Stimulated activated CD4-positive, alpha-beta T cell treated with anti-CD3 and anti-CD28 coated beads, Interleukin-12 subunit alpha, Interleukin-12 subunit beta, amount 100 ng/mL, for 48 hours (primary cell): ENCODE measurements at places on chromosomes 3 and 15.

DNA sequence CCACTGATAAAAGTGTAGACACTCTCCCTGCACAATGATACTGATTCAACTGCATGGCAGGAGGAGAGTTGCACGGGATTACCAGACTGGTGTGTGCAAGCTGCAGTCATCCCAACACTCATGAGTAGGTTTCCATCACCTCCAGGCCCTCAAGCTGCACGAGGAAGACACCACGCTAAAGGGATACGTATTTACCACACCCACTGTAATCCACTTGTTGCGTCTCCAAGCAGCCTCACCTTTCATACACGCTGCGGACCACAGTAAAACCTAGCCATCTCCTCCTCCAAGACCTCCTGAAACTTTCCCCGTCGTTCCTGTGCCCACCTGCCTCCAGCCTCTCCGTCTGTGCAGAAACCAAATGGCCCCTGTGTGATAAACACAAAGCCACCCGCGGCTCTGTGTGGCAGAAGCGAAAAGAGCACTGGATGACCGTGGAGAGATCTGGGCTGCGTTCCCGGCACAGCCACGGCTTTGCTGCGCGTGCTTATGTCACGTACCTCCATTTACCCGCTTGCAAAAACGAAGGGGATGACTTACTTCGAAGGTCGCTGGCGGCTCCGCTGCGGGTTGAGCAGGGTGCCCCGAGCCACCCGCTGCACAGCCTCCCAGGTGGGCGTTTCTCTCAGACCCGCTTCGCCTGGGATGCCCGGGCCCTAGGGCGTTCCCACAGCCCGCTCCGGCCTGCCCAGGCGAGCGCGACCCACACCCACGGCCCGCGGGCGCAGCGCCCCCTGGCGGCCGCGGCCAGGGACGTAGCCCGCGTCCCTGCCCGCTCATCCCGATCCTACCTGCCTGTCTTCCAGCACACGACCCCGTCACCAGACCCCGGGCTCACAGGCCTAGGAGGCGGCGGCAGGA is 643 bp downstream of the ABCC5 start:
- peak; percentile 31 for DNase-seq

GRCh38 chr3:55409806-55410205 is 77.3 kb downstream of the WNT5A start:
- no peak for DNase-seq

DNA sequence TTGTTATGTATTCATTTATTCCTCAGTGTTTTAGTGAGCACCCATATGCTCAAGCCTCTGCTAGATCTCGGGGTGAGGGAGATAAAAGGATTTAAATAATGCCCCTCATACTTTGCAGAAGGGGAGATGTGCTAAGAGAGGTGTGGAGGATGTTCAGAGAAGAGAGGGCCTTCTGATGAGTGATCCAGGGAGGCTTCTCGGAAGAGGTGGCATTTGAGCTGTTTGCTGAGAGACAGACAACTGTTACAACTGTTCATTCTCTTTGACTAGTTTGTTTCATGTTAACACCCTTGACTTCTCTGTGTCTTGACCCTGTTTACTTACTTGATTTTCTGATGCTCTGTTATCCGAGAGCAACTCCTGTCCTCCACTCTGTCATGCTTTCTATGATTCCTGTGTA is 34.5 kb downstream of the MFSD1 start:
- DNase-seq, result no peak

DNA sequence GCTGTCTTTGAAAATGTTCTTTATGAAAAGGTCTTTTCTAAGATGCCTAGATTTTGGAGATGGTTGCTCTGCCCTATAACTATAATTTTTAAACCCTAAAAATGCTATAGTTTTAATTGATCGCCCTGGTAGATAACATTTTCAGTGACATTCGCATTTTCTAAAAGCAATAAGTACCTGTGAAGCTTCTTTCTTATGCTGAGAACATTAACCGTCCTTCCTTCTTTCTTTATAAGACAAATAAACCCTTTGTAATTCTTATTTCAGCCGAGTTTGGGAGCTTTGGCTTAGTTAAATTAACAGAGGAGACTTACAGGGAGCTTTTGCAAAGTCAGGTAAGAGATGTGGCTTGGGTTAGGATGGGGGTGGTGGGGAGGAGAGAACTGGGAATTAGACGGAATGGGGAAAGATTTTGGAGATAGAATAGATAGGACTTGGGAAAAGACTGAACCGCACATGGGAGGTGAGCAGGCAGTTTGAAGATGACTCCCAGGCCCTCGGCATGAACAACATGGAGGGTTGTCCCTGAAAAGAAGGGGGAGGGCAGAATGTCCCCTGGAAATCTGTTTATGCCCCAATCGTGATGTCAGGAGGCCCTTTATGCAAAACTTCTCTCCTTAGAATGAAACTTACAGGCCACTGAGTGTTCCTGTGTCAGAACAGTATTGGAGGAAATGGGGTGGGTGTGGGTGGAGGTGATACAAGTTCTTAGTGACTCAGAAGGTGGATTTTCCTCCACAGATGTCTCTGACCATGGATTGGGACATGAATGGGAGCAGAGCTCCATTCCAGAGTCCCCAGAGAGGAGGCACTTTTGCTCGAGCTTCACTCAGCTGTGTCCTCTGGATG is 76.2 kb upstream of the LARS2 start:
- DNase-seq, result no peak

GRCh38 chr15:70088887-70089691 is 8.6 kb downstream of the TLE3 start:
- DNase-seq, result no peak

- DNase-seq, result no peak
These were observed 36.7 kb downstream of the PIK3CA start for GRCh38 chr3:179184826-179185225.

GRCh38 chr15:42608752-42609488 is 33.5 kb downstream of the STARD9 start:
- DNase-seq, result no peak

DNA sequence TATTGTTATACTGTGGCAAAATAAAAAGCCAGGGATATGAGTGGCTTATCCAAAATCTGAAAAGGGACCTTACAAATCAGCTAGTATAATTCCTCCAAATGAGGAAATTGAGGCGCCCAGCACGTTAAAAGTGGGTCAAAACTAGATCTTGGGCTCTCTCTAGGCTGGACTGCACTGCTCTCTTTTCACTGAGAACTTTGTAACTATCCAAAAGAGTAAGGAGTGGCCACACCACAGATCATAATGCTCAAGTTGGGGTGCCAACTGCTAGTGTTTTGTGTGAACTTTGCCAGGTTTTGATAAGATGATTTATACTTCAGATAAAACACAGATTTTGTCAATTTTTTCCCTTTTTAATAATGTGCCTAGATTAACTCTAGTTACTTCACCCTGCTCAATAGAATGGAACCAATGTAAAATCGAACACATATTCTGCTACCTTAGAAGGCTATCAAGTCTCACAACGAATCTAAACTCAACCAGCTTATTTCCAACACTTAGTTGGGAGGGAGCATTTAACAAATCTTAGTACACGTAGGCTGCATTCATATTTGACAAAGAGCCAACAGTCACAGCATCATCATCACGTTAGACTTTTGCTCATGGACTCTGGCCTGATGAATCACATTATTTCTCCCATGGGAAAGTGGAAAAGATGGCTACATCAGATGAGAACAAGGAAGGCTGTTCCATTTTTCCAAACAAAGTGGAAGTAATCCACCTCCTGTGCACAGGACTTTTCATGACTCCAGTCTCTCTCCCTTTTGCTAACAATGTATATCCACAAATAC is 64.4 kb downstream of the ABI3BP start:
- no peak for DNase-seq

DNA sequence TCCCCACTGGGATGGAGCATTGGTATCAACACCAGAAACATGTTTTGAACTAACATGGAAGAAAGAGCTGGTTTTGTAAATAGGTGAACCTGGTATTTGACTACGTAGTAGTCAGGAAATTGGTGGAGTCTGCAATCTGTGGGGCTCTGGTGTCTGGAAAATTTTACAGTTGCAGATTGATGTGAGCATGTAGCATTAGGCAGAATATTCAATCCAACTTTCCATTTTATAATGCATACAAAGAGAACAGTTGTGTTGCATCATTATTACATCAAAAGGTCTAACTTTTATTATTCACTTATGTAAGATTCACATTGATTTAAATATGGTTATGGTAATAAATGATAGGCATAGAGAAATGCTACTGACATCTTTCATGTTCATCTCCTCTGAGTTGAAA is 340.0 kb downstream of the ZNF385D start:
- DNase-seq, result no peak

DNA sequence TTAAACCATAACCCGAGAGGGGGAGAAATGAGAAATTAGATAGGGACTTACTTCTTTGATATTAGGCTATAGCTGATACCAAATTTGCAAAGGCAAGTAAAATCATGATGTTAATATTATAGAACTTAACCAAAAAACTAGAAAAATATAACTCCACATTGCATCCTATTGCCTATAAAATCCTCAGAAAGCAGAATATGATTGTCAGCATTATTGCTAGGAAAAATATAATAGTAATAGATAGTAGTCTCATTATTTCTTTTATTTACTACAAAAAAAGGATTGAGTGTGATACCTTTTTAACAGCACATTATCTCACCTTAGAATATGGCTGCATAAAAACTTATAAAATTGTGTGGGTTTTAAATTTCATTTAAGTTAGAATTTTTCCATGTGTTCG is 206.5 kb upstream of the CDIN1 start:
- no peak for DNase-seq

- no peak for DNase-seq
These were observed 44.6 kb upstream of the FILIP1L start for GRCh38 chr3:100158918-100159330.

DNA sequence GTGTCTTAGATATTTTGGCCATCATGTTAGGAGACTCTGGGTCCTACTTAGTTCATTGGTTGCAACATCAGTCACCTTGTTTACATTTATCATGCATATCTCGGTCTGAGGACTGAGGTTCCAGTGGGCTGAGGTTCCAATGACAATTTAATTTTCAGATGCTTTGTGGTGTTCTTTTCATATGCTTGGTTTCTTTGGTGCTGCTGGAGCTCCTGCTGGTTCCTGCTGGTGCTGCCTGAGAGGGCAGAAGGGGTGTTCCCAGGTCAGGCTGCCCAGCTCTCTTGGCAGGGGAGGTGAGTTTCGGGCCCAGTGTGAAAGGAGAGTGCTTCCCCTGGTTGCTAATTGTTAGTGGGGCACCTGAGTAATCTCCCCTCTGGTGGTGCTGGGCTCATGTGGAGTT is 6.9 kb upstream of the KLHL40 start:
- no peak for DNase-seq

DNA sequence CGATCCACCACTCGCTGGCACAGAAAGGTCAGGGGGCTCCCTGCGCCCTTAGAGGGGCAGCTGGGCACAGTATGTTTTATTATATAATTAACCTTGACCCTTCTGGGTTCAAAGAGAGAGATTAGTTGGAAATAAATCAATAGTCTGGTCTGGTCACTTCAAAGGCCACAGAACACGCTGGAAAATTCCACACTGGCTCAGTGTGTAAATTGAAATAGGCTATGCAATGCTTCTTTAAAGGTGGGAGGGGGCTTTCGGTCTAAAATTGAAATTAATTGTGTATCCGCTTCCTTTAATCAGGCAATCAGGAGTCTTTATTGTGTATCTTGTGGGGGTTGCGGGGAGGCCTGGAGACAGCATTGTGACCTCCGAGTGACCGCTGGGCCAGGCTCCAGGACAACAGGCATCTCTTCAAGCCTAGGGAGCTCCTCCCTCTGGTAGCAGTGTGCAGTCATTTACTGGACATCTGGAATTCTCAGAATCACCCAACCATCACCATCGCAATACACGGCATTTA is 8.0 kb downstream of the RNU5B-1 start:
- DNase-seq, result no peak

GRCh38 chr15:37137221-37137620 is 36.9 kb upstream of the MEIS2 start:
- no peak for DNase-seq

DNA sequence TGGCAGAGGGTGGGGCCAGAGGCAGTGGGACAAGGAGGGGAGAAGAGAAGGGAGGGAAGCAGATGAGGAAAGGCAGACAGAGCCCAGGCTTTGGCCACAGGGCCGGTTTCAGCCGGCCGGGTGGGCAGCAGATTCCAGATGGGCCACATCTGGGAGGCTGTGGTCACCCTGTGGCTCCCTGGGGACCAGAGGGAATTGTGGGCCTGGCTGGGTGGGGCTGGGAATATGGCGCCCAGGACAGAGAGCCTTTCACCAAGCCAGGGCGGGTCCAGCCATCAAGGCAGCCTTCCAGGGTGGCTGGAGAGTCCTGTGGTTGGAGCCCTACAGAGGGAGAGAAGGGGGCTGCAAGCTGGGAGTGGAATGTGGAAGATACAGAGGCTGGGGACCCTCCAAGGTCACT is 18.9 kb downstream of the PTH1R start:
- no peak for DNase-seq

DNA sequence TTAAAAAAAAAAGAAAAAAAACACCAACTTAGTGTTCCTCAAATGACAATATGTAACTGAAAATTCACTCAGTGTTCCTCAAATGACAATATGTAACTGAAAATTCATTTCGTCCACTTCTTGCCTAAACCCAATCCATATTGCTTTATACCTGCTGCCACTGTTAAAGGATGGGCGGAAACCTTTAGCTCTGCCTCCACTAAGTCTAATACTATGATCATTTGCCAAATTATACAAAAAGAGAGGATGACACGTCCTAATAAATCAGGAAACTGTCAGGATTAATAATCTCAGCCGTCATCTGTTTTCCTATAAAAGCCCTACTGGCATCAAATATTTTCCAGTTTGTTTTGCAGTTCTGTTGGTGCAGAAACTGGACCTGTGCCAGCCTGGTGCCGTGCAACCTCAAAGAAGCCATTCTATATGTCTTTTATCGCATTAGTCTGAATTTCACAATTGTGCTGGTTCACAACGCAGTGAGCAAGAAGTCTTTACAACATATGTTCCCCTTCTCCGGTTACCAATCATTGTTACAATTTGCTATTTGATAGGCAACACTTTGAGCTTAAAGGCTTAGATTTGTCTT is 160.4 kb upstream of the KCNH8 start:
- no peak for DNase-seq

GRCh38 chr3:41138146-41138545 is 61.2 kb upstream of the CTNNB1 start:
- no peak for DNase-seq

- DNase-seq, result no peak
These were observed 55.4 kb downstream of the PSMD6 start for GRCh38 chr3:63967675-63968611.

DNA sequence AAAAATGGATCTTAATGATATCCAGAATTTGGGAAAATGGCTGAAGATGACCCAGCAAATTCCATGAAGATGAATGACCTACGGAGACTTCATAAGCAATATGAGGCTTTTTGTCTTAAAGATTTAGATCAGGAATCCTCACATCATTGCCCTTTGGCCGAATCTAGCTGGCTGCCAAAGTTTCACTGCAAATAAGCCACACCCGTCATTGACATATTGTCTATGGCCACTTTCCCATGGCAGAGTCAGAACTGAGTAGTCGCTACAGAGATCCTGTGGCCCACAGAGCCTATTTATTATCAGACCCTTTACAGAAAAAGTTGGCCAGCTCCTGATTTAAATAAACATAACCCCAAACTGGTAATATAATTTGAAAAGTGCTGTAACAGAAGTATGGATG is 307.4 kb upstream of the RARB start:
- no peak for DNase-seq

- DNase-seq, result no peak
These were observed 119.2 kb upstream of the TP63 start for GRCh38 chr3:189512039-189512438.
